ENCODE measurements at places on chromosomes 5 and 9.

DNA sequence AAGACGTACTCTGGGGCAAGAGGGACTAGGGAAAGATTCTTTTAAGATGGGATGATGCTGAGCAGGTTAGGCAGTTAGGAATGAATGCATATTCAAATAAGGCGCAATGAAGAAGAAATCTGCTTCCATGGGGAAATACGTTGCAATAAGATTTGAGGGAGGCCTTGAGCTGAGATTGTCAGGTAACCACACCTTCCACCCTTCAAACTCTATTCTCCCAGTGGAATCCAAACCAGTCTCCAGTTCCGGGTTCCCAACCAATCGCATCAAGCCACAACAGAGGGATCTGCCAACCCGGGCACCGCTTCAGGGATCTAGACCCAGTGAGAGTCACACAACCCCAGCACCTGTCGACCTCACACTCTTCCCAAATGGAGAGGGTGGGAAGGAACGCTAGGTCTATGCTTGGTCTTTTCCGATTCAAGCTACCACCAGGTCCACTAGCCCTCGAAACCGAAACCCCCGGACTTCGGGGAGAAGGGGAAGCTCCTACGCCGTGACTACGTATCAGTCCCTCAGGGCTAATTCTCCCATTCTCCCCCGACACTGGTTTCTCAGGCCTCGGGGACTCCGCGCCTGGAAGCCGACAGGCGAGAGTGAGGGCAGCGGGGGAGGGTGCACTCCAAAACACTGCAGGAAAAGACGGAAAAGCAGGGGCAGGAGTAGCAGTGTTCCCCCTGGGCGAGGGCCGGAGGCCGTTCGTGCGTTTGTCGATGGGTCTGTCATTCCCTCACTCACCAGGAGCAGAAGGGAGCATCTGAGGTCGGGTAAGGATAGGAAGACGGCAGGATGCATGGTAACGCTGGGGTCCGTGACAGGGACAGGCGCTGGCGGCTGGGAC, 534 bp downstream of the ERP44 start:
- peak; percentile 11 for DNase-seq

- DNase-seq: no peak
Measured at GRCh38 chr5:124639095-124639665, 107.3 kb downstream of the ZNF608 start.

DNA sequence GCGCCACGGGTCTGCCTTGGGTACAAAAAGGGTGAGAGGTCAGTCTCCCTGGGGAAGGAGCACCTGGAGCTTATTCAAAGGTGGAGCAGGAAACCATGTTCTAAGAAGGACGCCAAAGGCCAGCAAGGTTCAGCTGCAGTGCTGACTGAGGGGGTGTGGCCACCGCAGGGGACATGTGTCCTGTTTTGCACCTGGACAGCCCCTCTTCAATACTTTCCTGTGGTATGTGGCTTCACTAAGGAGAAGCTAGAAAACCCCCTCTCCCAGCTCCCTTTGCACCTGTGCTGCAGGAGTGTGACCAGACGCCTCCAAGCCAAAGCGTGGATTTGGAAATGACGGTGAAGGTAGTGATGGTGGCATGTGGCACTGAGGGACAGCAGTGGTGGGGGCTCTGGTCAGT, 23.6 kb downstream of the TRIM14 start:
- DNase-seq: no peak

- no peak for DNase-seq
Measured at GRCh38 chr9:105067895-105068580, 140.1 kb upstream of the ABCA1 start.

GRCh38 chr9:89815061-89815902, 210.5 kb downstream of the GADD45G start:
- no peak for DNase-seq

- DNase-seq: no peak
Measured at GRCh38 chr5:87002485-87002884, 265.2 kb upstream of the RASA1 start.

DNA sequence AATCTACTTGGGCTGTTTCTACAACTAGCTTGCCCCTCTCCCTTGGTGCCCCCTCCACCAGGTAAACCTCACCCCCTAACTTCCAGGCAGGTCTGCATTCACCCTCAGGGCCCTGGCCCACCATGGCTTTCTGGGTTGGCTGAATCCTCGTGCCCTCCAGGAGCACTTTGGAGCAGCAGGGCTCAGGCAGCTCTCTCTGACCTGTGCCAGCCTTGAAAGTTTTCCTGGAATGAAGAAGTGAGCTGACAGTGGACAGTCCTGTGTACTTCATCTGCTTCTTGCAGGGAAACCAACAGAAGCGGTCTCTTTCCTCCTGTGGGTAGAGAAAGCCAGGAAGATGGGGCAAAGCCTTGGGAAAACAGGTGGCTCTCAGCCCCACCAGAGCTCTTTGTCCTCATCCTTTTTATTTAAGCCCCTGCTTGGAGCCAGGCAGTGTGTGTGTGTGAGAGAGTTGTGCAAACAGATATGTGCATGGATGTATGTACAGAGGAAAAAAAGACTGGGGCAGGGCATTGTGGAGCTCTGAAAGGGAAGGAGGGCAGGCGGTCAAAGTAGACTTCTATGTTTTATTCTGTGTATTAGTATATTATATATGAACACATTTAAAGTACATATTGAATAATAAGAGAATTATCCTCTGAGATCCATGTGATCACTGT, 62.3 kb upstream of the SPRY4 start:
- no peak for DNase-seq

GRCh38 chr5:10987925-10988504, 227.0 kb upstream of the DAP start:
- peak; percentile 74 for DNase-seq

GRCh38 chr9:79329861-79330260, 241.9 kb upstream of the TLE4 start:
- DNase-seq: no peak

- DNase-seq: no peak
Measured at GRCh38 chr5:139681466-139681865, 33.3 kb downstream of the CXXC5 start.

DNA sequence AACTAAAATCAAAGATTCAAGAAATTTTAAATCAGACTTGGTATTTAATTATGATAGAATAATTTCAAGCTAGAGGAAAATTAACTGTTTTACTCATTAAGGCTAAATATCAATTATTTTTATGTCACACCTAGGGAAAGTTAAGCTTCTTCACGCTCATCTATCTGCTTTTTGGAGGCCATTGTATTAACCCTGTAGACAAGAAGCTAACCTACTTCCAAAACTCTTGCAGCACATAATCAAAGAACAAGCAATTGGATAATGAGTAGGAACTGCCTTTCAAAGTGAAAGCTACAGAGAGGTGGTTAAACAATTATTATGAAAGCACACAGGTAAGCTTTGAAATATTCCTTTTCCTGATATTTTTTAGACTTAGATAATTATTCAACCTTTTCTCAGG, 6.7 kb downstream of the EBF1 start:
- no peak for DNase-seq

- DNase-seq: no peak
Measured at GRCh38 chr5:69454460-69455249, 37.9 kb upstream of the OCLN start.

GRCh38 chr5:179451114-179451827, 99.1 kb upstream of the RUFY1 start:
- DNase-seq: no peak

GRCh38 chr9:86594724-86595123, 240.5 kb upstream of the TUT7 start:
- DNase-seq: no peak

DNA sequence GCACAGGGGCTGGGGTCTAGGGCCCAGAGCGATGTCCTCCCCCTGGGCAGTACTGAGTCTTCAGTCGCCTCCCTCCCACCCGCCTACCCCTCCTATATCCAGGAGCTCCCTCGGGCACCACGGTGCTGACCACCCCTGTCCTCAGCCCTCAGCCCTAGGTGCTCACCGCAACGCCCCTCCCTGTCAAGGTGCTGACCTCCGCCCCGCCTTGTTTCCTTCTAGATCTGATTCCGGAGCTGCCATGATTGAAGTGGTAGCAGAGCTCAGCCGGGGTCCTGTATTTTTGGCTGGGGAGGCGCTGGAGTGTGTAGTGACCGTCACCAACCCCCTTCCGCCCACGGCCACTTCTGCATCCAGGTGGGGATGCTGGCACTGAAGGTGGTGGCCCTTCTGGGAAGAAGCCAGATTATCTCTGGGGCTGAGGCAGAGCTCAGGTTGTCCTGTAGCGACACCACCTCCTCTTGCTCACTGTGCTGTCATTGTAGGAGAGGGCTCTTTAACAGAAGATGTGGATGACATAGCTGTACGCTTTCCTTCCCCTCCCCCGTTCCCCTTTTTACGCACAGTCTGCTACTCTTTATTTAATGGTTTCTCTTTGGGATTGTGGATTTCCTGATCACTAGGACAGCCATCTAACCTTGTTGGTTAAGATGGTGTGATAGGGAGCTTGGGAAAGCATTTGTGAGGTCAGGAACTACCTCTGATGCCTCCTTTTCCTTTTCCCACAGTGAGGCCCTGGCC, 598 bp downstream of the RGP1 start:
- no peak for DNase-seq

GRCh38 chr9:87567001-87567400, 69.3 kb downstream of the DAPK1 start:
- no peak for DNase-seq

- DNase-seq: no peak
Measured at GRCh38 chr9:113913426-113914195, 37.5 kb downstream of the ZNF618 start.

DNA sequence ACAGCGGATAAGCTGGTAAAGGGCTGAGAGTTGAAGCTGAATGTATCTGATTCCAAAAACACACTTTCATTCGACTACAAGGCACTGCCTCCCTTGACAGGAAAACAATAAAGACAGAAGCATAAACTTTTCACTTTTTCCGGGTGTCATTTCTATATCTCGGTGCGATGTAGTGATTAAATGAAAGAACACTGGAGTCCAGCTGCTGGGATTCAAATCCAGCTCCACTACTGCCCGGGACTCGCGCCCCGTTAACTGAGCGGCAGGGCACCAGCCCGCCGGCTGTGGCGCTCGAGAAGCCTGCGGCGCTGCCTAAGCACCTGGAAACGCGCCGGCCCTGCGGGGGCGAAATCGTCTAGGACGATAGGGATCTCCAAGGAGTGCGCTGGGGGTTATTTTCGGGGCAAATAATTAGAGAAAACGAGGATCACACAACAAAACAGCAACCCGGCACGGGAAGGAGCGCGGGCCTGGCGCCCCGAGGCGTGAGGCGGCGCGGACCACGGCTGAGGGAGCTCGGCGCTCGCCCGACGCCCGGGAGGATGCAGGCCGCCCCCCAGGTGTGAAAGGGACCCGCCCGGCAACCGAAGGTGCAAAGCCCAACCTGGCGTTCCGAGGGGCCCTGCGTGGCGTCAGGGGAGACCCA, 837 bp downstream of the UIMC1 start:
- DNase-seq: peak; percentile 67

DNA sequence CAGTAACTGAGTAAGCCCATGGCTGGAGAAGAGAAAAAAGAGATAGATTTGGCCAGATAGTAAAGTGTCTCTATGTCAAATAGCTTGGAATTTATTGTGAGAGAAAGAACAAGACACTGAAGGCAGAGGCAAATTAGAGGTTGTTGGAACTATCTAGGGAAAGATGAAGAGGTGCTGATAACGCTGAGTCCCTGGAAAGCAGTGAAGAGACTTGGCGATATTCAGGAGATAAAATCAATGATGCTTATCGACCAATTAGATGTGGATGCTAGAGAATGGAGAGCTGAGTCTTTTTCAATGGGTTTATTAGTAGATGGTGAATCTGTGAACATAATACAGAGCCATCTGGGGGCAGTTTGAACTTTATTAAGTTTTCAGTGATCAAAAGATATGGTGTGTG, 48.6 kb upstream of the GABRA1 start:
- no peak for DNase-seq

GRCh38 chr5:80739496-80739895, 84.7 kb upstream of the DHFR start:
- DNase-seq: no peak

- peak; percentile 4 for DNase-seq
Measured at GRCh38 chr5:77367741-77368140, 124.4 kb downstream of the WDR41 start.

DNA sequence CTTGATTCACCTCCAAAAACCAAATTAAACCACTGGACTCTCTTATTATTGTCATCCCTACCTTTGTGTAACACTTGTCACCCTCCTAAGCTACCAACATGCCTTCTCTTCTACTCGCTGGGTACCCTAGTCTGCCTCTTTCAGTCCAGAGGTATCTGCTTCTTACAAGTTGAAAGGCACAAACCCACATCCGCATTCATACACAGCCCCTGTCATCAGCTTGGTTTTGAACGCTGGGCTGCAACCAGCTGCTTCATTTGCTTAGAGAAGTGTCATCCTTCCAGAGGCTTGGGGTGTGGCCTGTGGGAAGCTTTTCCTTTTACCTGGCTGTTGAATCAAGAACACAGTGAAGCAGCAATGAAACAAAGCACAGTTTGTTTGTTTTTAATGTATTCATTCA, 138.8 kb upstream of the WWC1 start:
- DNase-seq: no peak

- no peak for DNase-seq
Measured at GRCh38 chr9:124831642-124832364, 21.5 kb upstream of the WDR38 start.

DNA sequence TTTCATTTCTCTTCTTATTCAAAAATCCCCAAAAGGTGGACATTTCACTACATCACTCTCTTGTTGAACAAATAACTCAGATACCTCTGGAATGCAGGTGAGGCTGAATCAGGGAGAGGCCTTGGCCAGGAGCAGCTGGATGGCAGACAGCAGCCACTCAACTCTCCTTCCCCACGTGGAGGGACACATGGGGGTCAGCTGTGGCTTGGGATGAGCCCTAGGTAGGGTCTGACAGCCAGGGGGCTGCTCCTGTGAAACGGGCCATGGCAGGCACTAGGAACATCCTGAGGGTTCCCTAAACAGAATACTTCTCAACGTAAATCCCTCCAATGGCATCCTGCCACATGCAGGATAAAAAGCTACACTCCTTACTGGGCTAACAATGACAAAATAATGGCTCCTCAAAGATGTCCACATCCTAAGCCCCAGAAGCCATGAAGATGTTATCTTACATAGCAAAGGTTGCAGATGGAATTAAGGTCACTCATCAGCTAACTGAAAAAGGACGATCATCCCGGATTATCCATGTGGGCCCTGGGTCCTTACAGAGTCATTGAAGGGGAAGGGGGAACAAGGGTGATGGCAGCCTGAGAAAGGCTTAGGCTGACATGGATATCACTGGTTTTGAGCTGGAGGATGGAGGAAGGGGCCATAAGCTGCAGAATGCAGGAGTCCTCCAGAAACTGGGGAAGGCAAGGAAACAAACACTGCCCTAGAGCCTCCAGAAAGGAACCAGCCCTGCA, 31.4 kb upstream of the S1PR3 start:
- no peak for DNase-seq

- no peak for DNase-seq
Measured at GRCh38 chr5:138033907-138034306, 1.0 kb upstream of the FAM13B start.

- no peak for DNase-seq
Measured at GRCh38 chr9:12643686-12644085, 49.5 kb upstream of the TYRP1 start.

DNA sequence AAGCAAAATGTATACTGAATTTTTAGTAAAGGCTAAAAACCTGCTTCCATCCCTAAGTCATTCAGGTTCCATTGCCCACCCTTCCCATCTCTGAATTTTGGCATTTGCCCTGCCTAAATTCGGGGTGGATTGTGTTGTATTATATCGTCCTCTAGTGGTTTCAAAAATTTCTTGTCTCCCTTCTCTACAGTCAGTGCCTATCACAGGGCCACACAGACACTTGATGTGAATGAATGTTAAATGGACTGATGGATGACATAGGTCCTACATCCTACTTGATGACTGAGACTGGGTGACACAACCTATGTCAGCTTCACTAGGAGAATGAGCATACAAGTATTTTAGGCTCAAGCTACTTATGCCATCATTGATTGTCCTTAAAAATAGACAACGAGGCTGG, 45.6 kb upstream of the SLC30A5 start:
- DNase-seq: no peak

Data from stimulated activated CD4-positive, alpha-beta T cell treated with anti-CD3 and anti-CD28 coated beads, Interleukin-4, amount 100 ng/mL, for 48 hours (primary cell).